NCI-H510A (cell line): ENCODE measurements at places on chromosomes 5 and 9.

GRCh38 chr5:53331463-53331862, 149.0 kb upstream of the FST start:
- DNase-seq = no peak

DNA sequence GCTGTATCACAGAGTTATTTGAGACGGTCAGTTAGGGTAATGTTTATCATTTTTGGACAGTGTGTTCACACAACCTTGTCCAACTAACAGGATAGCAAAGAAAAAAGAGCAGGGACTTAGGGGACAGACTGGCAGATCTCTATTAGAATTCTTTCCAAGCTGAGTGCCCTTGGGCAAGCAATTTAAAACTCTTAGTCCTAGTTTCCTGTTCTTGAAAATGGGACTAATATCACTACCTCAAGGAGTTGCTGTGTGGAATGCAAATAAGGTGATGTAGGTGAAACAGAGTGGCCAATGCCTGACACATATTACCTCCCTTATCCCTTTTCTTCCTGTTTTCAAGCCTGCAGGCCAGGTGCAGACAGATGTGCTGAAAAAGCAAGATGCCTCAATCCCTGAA, 186.7 kb downstream of the PAPPA start:
- DNase-seq = no peak

- no peak for DNase-seq
Observed at GRCh38 chr5:150291388-150292385, 2.1 kb upstream of the CAMK2A start.

DNA sequence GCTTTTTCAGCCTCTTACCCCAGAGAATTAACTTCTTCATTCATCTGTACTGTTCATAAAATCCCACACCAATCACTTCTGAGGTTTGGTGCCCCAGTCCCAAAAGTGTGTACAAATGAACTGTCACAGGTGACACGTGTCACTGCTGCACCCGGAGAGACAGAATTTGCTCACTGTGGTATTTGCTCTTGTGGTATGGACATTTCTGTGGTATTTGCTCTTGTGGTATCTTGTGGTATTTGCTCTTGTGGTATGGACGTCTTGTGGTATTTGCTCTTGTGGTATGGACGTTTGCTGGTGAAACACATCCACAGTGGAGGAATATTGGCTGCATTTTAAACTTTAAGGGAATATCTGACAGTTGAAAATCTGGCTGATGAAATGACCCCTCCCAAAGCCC, 214.9 kb upstream of the DAP start:
- DNase-seq = no peak

- DNase-seq = no peak
Observed at GRCh38 chr5:172085738-172086137, 79.3 kb upstream of the FBXW11 start.

DNA sequence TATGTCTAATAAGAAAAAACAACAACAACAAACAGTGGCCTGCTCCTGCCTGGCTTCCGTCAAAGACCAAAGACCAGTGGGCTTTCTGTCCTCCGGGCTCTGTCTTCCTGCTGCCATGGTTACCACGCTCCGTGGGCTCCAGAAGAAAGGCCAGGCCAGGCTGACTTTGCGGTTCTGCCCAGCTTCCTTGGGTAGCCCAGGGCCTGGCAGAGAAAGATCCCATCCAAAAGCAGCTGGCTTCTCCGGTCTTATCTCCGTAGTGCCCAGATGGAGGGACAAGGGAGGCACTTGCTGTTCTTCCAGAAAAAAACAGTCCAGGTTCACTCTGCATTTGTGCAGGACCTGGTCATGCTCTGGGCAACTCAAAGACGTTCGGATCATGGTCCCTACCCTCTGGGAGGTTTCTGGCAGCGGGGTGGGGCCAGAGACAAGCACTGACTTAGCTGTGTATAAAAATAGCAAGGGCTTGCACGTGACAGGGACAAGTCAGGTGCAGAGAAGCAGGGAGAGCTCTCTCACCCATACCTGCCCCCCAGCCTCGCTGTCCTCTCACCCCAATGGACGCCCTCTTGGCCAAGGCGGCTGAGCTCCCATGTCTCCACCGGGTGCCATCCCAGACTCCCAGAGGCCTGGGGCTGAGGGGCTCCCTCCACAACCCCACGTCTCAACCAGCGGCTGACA, 212.2 kb downstream of the C9orf50 start:
- DNase-seq = no peak

DNA sequence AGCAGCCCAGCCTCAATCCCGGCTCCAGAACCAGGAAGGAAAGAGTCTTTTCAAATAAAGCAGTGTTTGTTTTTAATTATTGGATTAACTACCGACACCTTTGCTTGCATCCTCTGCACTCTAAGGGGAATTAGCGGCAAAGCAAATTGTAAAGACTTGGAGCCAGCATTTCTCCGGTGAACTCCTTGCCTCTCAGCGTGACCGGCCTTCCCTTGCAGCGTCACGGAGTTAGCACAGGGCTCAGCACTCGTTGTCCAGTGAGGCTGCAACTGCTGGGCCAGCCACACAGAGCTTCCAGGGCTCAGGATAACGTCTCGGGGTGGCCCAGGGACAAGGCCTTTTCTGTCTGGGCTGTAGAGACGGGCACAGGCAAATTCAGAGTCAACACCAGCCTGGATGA, 180.6 kb downstream of the OLFM1 start:
- no peak for DNase-seq
